Regular cardiac myocyte (primary cell): ENCODE measurements at places on chromosomes 11 and 22. TPM values are rescaled to one million over a fixed set of nuclear protein-coding genes. Genes with fewer than 3 reads are reported as not detected.

Gene GAL3ST3
- total RNA-seq = not detected in 2 replicates

Gene MOGAT2
- not detected in 2 replicates for total RNA-seq

Gene CFAP300
- 8.7 and 9.4 TPM in 2 replicates for total RNA-seq

Gene GLYATL2
- 0.19 and 1.7 TPM in 2 replicates for total RNA-seq

Gene LMO2
- 8.2 and 38.2 TPM in 2 replicates for total RNA-seq

Gene PVALB
- not detected in 2 replicates for total RNA-seq

Gene YPEL1
- 0.19 and 1.4 TPM in 2 replicates for total RNA-seq

Gene MS4A13
- not detected in 2 replicates for total RNA-seq

Gene TMEM151A
- total RNA-seq = under 0.01 and 0.28 TPM in 2 replicates
